ENCODE measurements at places on chromosomes 2 and 18.

- DNase-seq, result peak; percentile 22
Measured at GRCh38 chr2:100412881-100413321, 4.6 kb downstream of the CHST10 start.

- no peak for DNase-seq
Measured at GRCh38 chr2:157938556-157938955, 62.4 kb upstream of the ACVR1 start.

DNA sequence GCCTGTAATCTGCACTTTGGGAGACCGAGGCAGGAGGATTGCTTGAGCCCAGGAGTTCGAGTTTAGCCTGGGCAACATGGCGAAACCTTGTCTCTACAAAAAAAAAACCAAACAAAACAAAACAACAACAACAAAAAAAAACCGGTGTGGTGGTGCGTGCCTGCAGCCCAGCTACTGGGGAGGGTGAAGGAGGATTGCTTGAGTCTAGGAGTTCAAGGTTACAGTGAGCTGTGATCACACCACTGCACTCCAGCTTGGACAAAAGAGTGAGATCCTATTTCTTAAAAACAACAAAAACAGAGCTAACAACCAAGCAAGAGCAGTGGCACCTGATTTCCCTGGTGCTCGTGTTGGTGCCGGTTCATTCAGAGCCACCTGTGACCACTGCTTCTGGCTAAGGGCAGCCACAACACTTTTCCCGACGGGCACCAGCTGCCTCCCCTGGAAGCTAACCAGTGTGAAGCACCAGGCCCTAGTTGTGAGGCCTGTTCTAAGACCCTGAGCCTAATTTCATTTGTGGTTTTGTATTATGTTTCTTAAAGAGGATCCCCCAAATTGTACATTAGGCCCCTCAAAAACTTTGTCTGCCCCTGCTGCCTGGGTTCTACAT, 1.3 kb downstream of the AOX1 start:
- no peak for DNase-seq

- no peak for DNase-seq
Measured at GRCh38 chr2:98335271-98335670, 11.0 kb upstream of the CNGA3 start.

DNA sequence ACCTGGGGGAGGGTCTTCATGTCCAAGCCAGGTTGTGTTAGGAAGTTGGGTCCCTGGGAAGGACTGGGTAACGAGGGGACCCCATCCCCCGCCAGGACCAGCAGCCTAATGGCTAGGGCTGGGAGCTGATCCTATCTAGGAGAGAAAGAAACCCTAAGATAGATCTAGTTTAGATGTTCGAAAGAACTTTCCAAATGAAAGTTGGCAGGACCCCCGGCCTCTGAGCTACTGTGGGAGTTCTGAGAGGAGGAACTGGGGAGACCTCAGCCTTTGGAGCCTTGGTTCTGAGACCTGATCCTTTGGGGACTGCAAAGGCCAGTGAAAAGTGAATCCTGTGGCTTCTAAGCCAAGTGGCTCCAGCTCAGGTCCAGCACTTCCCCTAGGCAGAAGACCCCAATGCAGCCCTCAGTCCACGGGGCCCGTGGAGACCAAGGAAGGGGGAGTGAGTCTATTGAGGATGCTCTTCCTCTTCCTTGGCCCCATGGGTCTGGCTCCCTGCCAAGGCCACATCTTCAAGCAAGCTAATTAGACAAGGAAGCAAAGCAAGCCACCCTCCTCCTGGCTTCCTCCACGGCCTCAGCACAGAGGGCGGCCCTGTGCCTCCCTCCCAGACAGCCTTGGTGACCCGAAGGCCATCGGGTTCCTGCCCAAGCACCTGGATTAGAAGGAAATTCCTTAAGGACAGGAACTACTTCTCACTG, 23.5 kb downstream of the CCT7 start:
- no peak for DNase-seq
